Stimulated activated CD8-positive, alpha-beta memory T cell treated with anti-CD3 and anti-CD28 coated beads, Interleukin-2, amount 100 ng/mL, for 1 hour (primary cell): ENCODE measurements at places on chromosomes 2 and 18.

- DNase-seq = no peak
Observed at GRCh38 chr18:24791751-24792545, 331.5 kb downstream of the HRH4 start.

DNA sequence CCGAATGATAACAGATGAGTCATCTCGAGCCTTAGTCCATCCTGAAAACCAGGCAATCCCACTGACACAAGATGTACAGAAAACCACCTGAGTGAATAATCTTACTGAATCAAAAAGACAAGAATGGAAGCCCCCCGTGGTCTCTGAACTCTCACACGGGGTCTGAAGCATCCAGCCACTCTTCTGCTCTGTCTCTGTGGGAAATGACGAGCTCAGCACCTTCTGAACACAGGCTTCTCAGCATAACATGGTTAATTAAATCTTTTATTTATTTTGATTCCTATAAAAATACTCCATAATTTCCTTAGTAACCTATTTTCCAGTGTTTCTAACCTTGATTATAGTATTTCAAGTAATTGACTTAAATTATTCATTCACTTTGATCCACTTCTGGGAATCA lies 203.7 kb downstream of the TMEM163 start:
- no peak for DNase-seq

DNA sequence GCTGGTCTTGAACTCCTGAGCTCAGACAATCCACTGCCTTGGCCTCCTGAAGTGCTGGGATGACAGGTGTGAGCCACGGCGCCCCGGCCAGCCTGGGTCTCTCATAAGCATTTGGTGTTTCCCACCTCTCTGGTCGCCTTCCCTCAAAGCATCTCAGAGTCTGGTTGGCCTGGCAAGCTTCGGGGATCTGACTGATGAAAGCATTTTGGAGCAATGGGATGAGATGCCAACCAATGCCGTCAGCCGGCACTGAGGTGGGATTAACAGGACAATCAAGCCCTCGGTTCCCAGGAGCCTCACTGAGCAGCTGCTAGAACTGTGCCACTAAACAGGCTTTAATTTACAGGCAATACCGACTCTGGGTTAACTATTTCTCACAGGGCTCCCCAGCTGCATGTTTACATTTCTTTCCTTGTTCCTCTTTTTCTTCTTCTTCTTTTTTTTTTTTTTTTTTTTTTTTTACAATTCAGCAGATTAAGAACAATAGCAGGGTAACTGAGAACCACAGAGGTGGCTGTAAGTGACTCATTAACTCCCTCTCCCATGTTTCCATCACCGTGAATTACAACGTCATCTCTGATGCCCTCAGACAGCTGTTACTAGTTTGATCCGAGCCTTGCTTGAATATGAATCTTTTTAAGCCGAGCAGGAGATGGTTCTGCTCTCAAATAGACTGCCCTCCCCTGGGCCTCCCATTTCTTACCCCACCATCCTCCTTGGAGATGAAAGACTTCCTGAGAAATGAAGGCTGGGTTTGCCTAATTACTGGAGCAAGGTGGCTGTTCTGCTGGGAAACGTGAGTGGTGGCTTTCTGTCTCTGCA lies 37.9 kb downstream of the ODC1 start:
- DNase-seq = no peak

- DNase-seq = no peak
Observed at GRCh38 chr2:45011121-45011520, 1.9 kb upstream of the SIX2 start.

- no peak for DNase-seq
Observed at GRCh38 chr2:120494446-120494845, 148.5 kb downstream of the INHBB start.

- no peak for DNase-seq
Observed at GRCh38 chr2:97673182-97673914, 3.8 kb downstream of the C2orf92 start.

- DNase-seq = no peak
Observed at GRCh38 chr2:160703648-160704585, 210.3 kb upstream of the RBMS1 start.

DNA sequence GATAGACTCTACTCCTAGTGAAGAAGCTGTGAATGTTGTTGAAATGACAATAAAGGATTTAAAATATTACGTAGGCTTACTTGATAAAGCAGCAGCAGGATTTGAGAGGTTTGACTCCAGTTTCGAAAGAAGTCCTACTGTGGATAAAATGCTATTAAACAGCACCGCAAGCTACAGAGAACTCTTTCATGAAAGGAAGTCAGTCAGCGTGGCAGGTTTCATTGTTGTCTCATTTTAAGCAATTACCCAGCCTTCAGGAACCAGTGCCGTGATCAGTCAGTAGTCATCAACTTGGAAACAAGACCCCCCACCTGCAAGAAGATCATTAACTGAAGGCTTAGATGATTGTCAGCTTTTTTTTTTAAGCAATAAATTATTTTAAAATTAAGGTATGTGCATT lies 14.0 kb downstream of the USP14 start:
- DNase-seq = no peak

DNA sequence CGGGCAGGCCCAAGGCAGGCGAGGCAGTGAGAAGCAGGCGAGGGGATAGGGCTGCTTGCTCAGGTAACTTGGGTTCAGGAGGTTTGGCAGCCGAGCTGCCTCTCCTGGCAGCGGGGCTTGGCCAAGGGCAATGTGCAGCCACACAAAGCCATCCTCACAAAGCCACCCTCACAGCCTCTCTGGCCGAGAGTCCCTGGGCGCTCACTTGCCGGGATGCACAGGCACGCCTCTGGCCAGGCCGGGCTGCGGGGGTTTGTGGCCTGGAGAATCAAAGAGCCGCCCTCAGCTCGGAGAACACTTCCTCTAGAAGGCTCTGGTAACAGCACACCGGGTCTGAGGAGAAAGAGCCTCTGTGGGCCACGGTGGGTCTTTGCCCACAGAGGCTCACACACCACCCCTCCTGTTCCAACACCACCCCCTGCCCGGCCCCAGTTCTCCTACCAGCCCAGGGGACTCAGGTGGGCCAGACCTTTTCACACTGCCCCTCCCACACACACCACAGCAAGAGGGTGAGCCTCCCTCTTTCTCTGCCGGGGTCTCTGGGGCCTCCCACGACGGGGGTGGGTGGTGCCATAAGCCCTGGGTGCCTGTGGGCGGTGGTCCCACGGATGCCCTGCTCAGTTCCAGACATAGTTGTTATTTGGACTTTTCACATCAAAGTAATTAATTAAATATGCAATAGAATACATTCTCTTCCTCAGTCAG lies 186.9 kb downstream of the ZFP36L2 start:
- no peak for DNase-seq

DNA sequence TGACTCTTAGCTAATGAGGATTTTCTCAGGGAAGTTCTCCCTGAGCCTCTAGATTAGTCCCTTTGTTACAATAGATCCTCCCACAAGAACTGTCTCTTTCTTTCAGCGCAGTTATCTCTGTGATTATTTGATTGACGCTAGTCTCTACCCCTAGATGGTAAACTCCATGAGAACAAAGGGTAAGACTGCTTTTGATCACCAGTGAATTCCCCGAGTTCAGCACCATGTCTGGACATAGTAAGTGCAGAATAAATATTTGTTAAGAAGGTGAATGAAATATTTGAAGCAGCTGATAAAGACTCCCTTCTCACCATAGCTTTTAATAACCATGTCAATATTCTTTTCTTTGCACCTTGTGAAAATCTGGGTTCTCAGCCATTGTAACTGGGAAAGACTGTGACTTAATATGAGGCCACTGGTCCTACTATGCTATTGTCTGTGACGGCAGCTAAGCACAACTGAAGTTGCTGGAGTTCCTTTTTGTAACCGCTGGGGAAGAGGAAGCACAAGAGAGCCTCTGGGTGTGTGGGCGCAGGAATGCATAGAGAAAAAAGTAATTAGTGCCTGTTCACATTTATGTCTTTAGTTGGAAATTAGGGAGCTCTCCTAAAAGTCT lies 214.7 kb downstream of the TGIF1 start:
- no peak for DNase-seq

- no peak for DNase-seq
Observed at GRCh38 chr18:36328385-36328858, 30.9 kb downstream of the FHOD3 start.

DNA sequence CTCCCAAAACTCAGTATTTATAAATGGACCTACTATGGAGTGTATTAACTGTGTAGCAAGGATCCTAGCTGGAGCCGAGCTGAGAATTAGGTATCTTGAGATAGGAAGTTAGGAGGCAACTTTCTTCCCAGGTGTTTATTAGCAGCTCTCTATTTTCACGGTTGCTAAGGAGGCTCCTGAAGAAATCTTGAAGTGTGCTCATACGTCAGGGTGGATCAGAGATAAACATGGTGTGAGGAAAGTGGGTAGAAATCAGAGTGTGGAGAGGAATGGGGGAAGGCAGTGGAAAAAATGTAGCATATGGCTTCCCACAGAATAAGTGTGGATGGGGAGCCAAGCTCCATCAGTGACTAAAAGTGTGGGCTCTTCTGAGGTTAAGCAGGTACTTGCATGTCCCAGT lies 104.3 kb downstream of the ABCA12 start:
- no peak for DNase-seq

GRCh38 chr18:39693359-39693758 lies 2127.8 kb upstream of the CELF4 start:
- DNase-seq = no peak

DNA sequence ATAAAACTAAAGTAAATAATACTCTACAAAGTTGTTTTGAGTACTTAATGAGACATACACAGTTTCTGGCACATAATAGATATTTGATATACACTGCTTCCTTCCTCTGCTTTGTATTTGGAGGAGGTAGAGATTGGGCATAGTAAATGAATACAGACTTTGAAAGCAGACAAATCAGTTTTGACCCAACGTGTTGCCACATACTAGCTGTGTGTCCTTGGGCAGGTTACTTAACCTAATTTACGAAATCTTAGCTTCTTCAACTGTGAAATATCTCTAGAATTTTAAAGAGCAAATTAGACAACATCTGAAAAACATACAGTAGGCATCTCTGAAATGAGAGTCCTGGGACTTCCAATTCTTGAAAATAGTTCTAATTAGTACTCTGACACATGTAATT lies 425.4 kb downstream of the TGIF1 start:
- DNase-seq = no peak

- no peak for DNase-seq
Observed at GRCh38 chr2:156892467-156893281, 364.8 kb upstream of the GALNT5 start.

GRCh38 chr2:55153584-55154299 lies 78.4 kb downstream of the CLHC1 start:
- DNase-seq = no peak

DNA sequence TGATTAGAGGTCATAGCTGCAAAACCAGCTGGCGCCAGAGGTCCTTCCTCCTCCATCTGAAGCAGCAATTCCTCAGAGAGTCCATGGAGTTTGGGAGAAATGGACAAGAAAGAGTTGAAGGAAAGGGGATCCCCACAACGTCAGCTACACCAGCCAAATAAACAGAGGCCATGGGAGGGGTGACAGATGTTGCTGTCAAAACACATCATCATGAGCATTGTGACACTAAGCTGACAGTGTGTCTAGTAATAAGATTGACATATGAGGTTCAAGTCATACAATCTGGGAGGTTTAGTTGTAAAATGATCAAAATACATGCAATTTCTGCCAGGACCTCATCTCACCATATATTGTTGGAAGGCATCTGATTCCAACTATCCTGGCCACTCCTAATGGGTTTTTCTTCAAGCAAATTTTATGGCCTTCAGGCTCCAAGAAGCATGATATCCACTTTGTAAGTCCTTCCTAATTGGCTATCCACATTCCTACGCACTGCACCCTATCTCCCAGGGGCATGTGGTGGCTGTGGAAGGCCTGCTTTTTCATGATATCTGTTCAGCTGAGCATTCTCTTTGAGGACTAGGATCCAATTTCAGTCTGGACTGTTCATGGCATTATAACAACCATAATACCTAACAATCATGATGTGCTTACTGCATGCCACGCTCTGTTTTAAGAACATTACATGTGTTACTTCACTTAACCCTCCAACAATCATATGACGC lies 335.0 kb upstream of the ID2 start:
- DNase-seq = no peak

- DNase-seq = no peak
Observed at GRCh38 chr2:60249879-60250278, 303.6 kb downstream of the BCL11A start.

GRCh38 chr2:177464549-177464948 lies 72.0 kb downstream of the AGPS start:
- DNase-seq = no peak

DNA sequence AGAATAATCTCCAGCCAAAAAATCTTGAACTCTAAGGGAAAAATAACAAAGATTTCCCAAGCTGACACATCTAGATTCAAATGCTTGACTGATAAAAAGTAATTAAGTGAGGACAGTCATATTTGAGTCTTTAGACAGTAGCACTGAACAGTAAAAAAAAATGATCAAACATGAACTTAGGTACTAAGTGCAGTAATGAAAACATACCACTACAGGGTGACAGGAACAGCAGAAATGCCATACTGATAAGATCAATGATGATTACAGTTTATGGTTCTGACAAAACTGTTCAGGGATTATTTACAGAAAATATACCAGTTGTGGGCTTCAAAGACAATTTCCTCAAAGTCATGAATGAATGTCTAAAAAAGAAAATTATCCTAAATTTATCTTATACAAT lies 80.3 kb downstream of the OSBPL1A start:
- no peak for DNase-seq

GRCh38 chr18:54147439-54147838 lies 77.0 kb downstream of the MBD2 start:
- no peak for DNase-seq

DNA sequence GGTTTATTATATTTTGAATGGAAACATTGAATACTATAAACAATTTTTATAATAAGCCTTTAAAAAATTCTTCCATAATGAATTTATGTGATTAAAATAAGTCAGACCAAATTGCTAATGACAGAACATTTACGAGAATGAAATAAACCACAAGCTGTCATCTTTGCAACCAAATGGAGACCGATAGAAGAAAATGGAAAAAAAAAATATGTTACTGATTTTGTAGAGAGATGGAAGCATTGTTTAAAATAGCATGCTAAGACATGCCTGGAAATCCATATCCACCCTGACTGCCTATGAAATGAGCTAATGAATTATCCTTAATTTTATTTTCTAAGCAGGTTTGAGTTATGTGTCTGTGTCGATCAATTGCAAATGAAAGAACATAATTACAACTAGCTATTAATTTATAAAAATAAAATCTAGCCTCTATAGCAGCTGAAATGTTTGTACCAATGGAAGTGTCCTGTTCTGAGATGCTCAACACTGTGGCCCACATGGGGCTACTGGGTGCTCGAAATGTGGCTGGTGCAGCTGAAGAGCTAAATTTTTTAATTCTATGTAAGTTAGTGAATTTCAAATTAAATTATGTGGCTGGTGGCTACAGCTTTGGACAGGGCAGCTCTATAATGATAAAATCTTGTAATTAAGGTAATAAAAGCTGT lies 832.8 kb downstream of the RNF144A start:
- DNase-seq = no peak
